Germinal center (tissue), 1 donor: ENCODE measurements at places on chromosomes 3 and 15.

- DNase-seq = no peak
Measured at GRCh38 chr3:52777127-52777958, at the start of gene ITIH1. TSS of gene ITIH1 (plus strand) at chr3:52777599. CDS start at chr3:52777616, 17 bp downstream.

DNA sequence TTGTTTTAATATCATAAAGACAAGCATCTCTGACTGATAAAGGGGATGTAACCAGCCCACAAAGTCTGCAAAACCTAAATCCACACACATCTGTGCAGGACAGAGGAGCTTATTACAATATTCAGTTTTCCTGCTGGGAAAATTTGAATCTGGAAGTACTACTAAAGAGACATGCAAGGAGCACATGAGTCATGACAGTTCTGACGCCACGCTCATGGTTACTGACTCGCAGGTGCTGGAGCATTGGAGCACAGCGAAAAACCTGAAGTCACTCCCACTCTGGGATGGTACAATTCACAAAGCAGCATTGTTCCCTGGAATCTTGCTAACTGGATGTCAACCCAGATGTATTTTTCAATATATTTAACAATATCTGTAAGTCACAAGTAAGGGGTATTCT is 7.6 kb upstream of the ISL2 start:
- DNase-seq = no peak

DNA sequence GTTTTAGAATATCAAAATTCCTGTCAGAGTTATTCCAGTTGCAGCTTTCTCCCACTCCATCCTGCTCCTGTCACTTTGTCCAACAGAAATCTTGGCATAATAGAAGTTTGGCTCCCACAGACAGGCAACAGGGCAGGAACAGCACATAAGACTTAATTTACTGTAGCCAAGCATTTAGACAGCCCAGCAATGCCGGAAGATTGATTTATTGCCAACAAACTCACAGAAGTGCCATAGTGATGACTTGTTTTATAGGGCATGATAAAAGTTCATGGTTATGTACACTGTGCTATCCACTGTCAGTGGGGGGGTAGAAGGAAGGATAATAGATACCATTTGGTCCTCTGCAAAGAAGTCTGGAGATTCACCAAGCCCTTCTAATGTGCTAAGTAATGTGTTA is 98.3 kb upstream of the CBLB start:
- no peak for DNase-seq

DNA sequence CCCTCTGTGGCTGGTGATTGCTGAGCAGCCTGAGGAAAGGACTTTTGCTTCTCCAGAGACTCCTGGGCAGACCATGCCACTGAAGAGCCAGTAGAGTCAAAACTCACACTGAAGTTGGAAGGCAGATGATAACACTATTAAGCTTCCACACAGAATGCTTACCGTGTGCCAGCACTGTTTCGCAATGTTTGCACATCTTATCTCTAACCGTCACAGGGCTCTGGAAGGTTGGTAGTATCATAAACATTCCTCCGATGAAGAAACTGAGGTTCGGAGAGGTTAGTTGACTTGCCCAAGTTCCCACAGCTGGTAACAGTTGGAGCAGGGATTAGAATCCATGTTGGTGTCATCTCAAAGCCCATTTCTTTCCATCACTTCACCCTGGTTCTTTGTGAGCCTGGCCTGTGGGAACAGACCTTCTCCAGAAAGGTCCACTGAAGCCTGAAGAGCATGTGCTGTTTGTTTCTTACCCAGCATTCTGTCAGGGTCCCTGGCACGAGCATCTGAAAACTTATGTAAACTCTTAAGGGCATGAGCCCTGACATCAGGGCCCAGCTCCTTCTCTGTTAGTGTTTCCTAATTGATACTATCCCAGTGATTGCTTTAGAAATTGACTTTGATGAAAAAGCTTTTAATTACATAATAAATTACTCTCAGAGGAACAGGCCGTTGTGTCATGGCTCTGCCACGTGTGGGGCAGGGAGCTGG is 77.0 kb upstream of the PRR23C start:
- DNase-seq = no peak
